Omental fat pad (tissue), 4 donors: ENCODE measurements at places on chromosomes 13 and 19.

DNA sequence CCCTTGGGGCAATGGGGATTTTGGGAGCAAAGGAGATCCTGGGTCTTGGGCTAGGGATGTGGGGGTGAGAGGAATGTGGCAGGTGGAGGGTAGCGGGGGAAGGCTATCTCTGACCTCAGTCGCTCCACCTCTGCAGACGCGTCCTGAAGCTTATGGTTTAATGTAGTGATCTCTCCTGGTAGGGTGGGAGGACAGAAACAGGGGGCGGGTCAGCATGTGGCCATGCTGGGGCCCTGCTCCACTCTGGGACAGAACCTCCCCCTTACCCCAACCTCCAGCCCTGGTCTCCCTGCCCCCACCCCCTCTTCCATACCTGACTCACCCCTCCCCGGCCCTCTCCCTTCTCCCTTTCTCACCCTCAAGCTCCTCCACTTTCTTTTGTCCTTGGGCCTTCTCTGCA lies 1.4 kb downstream of the BST2 start:
- no peak for DNase-seq

DNA sequence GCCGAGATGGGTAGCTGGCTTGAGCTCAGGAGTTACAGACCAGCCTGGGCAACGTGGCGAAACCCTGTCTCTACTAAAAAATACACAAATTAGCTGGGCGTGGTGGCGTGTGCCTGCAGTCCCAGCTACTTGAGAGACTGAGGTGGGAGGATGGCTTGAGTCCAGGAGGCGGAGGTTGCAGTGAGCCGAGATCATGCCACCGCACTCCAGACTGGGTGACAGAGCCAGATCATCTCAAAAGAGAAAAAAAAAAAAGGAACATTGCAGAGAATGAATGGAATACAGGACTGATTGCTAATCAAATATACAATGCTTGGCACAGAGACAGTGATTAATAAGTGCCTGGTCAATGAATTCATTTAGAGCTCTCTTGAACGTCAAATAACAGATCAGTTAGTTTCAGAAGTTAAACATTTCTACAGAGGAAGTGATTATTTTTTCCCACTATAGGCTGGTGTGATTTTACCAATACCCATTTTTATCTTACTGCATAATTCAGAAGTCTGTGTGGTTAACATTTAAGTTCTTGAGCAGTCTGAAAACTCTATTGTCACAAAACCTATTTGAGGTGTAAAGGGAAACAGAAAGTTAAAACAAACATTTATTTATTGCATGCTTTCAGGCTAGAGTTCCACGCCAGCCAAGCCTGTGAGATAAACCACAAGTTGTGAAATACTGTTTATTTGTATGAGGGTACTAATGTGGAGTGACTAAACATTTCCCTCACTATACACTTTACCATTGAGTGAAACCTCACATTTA lies 7.7 kb upstream of the TBC1D4 start:
- DNase-seq, result no peak

DNA sequence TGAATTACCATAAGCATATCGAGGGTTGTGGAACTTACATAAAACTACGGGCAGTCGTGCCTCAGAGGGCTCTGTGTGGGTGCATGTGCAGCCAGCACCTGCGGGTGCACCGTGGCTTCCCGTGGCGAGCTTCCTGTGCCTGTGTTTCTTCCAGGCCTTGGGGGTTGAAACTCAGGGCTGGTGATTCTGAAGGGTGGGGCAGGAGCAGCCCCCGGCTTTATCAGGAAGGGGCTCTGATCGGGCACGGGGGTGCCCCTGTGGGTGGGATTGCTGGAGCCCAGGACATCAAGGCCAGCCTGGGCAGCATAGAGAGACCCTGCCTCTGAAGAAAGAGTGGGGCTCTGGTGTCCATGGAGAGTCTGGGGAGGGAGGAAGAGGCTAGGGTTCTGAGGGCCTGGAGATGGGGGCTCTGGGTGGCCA lies 11.1 kb downstream of the ATP4B start:
- DNase-seq, result no peak

DNA sequence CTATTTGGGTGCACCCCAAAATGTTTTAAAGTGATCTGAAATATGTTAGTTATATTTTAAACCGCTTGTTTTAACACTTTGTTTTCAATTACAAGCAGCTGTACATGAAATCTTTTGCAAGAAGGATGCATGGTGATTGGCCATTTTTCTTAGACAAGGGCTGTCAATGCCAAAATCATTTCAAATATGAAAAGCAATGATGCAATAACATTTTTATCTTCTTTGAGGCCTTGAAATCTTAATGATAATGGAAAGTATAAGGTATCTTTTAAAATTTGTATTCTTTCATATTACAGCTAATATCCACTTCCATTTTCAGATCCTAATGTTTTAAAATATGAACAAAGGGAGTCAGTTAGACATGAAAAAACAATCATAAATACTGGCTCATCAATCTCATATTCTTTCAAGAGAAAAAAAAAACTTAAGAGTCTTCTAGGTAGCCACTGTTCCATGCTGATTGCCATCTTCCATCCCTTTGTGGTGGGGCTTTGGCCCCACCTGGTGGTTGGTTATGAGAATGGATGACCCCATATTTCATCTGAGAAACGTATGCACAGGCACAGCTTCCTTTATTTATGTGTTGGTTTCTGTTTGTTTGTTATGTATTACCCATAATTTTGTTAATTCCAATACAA lies 330.3 kb upstream of the MIR17HG start:
- no peak for DNase-seq

- no peak for DNase-seq
These were observed 44.5 kb upstream of the GTF3A start for GRCh38 chr13:27379694-27380641.

DNA sequence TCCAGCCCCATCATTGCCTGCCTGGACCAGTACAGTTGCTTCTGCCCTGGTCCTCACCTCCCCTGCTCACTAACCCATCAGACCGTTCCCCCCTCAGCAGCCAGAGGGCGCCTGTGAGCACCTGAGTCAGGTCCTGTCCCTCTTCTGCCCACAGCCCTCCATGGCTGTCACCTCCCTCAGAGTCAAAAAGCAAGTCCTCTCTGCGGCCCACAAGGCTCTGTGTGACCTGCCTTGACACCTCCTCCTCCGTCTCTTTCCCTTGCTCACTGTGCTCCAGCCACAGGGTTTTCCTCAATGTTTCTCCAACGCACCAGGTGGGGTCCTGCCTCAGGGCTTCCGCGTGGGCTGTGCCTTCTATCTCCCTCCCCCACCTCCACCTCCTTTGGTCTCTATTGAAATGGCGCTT lies 29.4 kb upstream of the PTPRS start:
- DNase-seq, result peak; percentile 48

GRCh38 chr13:103883164-103883563 lies 816.9 kb upstream of the SLC10A2 start:
- peak; percentile 78 for DNase-seq

DNA sequence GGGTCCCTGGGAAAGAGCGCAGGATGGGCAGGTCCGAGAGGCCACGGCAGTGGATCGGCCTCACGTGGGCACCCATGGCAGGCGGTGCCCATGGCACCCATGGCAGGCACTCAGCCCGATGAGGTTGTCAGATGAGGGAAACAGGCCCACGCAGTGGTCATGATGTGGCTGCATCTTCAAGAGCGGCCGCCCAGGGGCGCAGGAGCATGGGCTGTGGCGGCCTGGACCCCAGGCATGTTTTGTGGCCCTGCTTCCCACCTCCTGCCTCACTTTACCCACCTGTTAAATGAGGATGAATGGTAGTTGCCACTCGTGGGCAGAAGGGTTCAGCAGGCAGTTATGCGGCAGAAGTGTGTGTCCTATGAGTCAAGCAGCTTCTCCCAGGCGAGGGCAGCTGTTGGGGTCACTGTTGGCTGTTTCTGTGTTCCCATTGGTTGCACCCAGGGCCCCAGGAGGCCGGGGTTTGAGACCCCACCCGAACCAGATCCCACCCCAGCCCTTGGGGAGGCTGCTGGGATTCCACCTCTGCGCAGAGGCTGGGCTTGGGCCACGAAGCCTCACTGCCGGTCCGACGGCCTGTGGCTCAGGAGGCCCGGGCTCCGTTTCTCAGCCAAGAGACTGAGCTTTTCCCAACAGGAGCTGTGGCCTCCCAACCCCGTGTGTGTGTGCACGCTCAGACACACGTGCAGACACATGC lies 30.0 kb downstream of the CSNK1G2 start:
- no peak for DNase-seq

DNA sequence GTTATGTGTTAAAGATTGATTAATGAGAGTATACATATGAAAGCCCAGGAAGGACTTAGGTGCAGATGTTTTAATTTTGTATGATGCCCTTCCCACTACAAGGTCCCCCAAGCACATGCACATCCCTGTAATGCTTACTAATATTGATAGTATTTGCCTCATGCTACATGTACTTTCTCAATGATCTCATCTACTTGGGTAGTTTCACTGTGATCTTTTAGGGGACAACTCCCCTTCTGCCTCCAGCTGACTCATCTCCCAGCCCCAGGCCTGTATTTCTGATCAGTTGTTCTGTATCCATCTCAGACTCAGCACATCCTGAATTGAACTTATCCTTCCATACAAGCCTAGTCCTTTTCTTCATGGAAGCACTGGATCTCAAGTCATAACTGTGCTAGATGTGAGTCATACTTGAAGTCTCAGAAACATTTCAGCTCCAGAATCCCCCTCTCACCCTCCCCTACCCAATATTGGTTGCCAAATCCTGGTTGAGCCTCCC lies 49.4 kb upstream of the INTS6 start:
- no peak for DNase-seq

DNA sequence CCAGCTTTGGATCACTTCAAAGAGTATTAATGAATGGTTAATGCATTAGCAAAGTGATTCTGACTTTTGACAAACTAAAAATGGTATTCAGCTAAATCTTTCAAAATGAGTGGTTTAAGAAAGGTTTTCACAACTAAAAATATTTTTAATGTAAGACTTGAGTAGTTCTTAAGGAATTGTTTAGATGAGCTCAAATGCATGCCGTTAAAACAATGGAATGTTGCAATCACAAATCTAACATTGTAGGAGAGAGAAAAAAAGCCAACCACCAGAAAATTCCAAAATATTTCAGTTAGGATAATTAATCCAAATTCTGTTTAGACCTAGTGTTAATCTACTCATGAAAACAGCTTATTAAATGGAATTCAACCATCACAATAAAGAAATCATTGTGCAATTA lies 1044.8 kb upstream of the SLC10A2 start:
- DNase-seq, result no peak

GRCh38 chr19:18521692-18522123 lies at the start of gene ELL:
Gene ELL (minus strand): TSS chr19:18522070. CDS start chr19:18522055, 15 bp downstream.
- no peak for DNase-seq

- no peak for DNase-seq
These were observed 30.6 kb upstream of the DPP9 start for GRCh38 chr19:4754248-4754647.

- DNase-seq, result no peak
These were observed 79.1 kb upstream of the PCDH17 start for GRCh38 chr13:57552437-57552836.

DNA sequence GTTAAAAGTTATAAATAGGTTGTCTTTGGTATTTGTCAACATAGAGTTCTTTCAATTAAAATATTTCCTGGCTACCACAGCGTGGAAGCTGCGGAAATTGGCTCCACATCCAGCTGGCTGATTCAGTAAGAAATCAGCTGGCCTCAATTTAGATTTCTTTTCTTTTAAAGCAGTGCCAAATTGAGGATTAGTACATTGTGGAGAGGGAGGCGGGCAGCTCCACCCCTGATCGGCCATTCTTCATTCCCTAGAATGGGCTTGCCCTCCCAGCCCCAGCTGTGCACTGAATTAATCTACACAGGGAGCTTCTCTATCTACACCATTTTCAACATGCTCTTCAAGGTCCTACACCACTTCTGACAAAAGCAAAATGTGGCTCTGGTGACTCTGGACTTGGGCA lies 624.8 kb downstream of the DACH1 start:
- DNase-seq, result no peak

DNA sequence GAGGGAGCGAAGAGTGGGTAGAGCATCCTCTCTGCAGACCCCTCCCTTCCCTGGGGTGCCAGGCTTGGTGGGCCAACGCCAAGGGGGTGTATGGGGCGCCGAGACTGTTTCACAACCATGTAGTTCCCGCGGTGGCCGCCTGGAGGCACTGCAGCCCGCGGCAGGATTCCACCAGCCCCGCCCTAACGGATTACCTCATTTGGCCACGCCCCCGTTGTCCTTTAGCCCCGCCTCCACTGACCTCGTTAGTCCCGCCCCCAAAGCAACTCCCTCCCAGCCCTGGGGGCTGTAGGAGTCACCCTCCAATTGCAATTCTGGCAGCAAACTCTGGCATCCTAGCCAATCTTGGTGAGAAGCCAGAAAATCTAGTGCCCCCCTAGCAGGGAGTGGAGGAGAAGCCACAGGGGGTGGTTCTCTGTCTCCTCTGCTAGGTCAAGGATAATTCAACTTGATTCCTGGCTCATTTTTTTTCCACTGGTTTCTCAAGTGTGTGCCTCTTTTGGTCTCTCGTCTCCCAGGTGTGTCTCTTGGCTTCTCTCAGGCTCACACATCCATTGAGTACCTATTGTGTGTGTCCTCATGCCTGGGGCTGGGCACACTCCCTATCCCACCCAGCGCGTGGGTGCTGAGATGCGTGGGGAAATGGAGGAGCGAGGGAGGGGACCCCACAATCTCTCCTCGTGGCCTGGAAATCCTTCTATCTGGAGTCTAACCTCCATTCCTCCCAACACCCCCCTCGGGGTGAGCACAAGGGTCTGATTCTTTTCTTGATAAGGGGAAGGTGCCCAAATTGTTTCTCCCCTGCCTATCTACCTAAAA lies 2.0 kb downstream of the OLFM2 start:
- peak; percentile 76 for DNase-seq

GRCh38 chr19:29054886-29055675 lies 157.9 kb downstream of the UQCRFS1 start:
- DNase-seq, result no peak

DNA sequence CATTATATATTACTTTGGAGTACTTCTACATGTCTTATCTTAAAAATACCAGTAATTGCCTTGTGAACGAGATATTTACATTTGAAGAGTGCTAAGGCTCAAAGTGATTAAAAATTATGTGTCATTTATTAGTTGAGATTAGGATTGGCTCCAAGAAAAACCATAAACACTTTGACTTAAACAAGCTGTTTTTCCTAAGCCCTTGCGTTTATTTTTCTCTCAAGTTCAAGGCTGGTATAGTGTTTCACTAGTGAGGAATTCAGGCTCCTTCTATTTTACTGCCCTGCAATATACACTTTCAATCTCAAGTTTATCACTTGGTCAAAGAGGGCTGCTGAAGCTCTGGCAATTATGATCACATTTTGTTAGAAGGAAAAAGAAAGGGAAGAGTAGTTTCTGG lies 49.9 kb downstream of the UFM1 start:
- DNase-seq, result no peak

- DNase-seq, result no peak
These were observed 20.5 kb upstream of the STRN4 start for GRCh38 chr19:46766569-46767317.

GRCh38 chr13:43132257-43132656 lies 108.9 kb downstream of the DNAJC15 start:
- DNase-seq, result no peak

GRCh38 chr13:51324714-51325420 lies 14.6 kb upstream of the SERPINE3 start:
- no peak for DNase-seq

- DNase-seq, result no peak
These were observed 5.1 kb downstream of the S1PR2 start for GRCh38 chr19:10226021-10226375.
